Hepatic stellate cell (primary cell): ENCODE measurements at places on chromosomes 7 and 10.

- no peak for DNase-seq
These were observed 555.0 kb downstream of the TNS3 start for GRCh38 chr7:47026780-47027361.

DNA sequence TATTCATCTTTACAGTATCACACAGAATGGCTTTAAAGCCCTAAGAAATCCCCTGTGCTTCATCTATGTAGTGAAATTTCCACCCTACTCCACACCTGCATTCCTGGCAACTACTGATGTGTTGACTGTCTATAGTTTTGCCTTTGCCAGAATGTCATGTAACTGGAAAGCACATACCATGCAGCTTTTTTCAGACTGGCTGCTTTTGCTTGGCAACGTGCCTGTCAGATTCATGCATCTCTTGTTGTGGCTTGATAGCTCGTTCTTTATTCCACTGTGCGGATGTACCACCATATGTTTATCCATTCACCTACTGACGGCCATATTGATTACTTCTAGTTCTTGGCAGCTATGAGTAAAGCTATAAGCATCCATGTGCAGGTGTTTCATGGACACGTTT is 30.6 kb downstream of the RBM17 start:
- DNase-seq = no peak

- no peak for DNase-seq
These were observed 135.9 kb downstream of the LRRN3 start for GRCh38 chr7:111226800-111227199.

DNA sequence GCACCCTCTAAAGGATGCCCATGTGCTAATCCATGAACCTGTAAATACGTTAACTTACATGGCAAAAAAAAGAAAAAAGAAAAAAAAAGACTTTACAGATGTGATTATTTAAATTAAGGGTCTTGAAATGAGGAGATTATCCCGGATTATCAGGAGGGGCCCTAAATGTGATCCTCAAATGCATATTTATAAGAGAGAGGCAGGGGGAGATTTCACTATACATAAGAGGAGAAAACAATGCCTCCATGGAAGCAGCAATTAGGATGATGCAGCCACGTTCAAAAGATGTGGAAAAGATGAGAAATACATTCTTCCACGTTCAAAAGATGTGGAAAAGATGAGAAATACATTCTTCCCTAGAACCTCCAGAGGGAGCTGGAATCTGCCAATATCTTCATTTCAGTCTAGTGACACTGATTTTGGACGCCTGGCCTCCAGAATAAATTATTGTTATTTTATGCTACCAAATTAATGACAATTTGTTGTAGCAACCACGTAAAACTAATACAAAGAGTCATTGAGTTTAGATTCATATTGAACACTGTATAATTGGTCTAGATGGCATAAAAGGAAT is 328.4 kb upstream of the GNAI1 start:
- DNase-seq = no peak

DNA sequence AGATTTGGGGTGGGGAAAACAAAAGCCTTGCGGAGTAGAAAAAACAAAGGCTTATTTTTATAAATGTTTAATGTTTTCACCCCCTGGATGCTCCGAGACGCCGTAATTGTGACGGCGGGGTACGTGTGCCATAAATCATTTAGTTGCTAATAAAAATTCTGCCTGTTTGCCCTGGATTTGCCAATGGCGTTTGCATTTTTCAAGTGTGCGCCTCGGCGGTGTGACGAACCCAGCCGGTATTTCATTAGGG is 2.5 kb upstream of the TNRC18 start:
- no peak for DNase-seq

DNA sequence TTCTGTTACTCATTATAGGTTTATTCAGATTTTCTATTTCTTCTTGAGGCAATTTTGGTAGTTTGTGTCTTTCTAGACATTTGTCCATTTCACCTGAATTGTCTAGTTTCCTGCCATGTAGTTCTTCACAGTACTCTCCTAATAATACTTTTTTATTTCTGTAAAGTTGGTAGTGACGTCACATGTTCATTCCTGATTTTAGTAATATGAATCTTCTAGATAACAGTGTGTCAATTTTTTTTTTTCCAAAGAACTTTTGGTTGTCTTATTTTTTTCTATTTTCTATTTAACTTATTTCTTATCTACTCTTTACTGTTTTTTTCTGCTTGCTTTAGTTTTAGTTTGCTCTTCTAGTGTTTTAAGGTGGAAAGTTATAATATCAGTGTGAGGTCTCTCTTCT is 197.3 kb upstream of the SHH start:
- DNase-seq = no peak

DNA sequence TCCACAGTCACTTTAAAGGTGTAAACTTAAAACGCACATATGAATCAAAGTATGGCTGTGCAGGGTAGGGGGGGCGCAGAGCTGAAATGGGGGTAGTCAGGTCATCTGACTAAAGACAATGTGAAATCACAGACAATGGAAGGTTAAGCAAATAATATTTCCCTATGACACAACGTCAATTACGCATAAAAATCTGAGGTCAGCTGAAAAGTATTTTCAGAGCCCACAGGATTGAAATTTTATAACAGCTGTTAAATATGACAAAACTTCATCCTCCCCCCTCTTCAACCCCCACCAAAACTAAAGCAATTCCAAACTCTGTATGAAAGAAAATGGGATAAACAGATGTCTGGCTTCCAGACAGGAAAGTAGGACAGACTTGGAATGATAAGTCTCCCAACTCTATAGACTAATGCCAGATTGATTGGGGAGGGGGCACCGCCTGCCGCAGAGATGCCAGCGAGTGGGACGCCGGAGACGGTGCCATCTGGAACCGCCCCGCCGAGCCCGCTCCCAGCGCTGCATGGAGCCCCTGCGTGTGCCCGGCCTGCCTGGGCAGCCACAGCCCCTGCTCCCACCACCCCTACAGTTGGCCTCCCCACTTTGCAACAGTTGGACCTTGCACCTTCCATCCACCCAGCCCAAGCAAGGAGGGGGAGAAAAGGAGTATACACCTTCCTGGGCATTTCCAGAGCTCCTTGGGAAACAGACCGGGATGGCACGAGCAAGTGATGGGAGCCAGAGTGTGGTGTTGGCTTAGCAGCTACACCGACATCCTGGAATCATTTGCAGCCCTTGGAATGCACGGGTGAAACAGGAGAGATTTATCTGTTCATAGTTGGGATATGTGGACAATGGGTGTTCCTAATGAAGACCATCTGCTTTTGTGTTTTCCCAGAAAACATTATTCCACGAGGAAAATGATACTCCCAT is 10.7 kb downstream of the EBF3 start:
- DNase-seq = peak; percentile 78

DNA sequence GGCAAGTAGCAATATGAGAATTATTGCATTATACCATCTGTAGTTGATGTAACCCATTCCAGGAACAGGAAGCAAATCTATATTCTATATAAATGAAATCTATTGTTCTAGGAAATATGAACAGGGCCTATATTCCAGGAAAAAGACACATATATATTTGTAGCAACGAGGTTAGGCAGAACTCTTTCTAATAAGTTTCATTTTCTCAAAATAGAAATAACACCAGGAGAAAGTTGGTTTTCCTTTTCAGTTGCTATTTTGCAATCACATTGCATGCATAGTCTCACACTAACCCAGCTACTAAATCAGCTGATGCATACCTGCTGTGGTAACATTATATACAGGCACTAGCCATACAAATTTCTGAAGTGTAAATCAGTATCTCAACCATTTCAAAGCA is 6.2 kb upstream of the IFIT2 start:
- DNase-seq = peak; percentile 40

GRCh38 chr7:42338231-42338915 is 101.4 kb upstream of the GLI3 start:
- DNase-seq = no peak
